ENCODE measurements at places on chromosomes 3 and 15. TPM values are rescaled to one million over a fixed set of nuclear protein-coding genes. Genes with fewer than 3 reads are reported as not detected.

Gene PLA2G4B
- 7.7 TPM for total RNA-seq

Gene STRA6
- 1.3 TPM for total RNA-seq

Gene HGD
- 0.49 TPM for total RNA-seq

Gene CLDN1
- not detected for total RNA-seq

Gene CLEC3B
- not detected for total RNA-seq

Gene MAP2K1
- total RNA-seq = 83.5 TPM

Gene RSL24D1
- 79.1 TPM for total RNA-seq

Gene ZDHHC3
- total RNA-seq = 54.9 TPM

Gene ERC2
- total RNA-seq = not detected

Gene ADCY5
- not detected for total RNA-seq

Gene GNAT1
- not detected for total RNA-seq

Gene FGF7
- total RNA-seq = not detected

DNA sequence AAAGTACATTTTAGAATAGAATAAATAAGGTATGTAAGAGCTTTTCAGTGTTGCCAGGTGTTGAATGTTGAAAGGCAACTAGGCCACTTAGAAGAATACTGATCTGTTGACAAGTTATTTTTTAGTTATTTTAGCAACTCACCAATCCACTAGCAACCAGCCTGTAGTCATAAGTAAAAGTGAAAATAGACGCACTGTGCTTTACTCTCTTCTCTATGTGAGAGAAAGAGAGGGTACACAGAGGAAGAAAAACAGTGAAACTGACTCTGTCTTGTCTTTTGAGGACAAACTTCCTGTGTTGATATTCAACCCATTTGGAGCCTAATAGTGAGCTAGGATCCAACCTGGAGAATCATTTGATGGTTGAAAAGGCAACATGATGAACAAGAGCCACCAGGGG lies 327.1 kb upstream of the GOLIM4 start:
- H3K4me3 ChIP-seq = no peak overlapping the region
- H3K4me1 ChIP-seq = no peaks in the 10 kb centered on the region
- no peak for DNase-seq
- no peak overlapping the region for H3K27ac ChIP-seq

DNA sequence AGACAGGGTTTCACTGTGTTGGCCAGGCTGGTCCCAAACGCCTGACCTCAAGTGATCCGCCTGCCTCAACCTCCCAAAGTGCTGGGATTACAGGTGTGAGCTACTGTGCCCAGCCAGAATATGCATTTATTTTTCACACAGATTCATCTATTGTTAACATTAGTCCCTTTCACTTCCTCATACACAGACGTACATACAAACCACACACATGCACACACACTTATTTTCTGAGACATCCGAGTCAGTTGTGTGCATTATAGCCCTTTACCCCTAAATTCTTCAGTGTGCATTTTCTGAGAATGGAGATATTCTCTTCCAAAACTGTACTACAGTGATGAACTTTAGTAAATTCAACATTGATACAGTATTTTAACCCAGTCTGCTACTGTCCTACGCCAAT lies 15.0 kb upstream of the MEX3B start:
- no peak for DNase-seq
- no peak overlapping the region for H3K27ac ChIP-seq
- no peaks in the 10 kb centered on the region for H3K4me1 ChIP-seq
- H3K36me3 ChIP-seq = no peaks in the 10 kb centered on the region
- H3K27me3 ChIP-seq = peaks cover 57% of the 10 kb centered on the region

DNA sequence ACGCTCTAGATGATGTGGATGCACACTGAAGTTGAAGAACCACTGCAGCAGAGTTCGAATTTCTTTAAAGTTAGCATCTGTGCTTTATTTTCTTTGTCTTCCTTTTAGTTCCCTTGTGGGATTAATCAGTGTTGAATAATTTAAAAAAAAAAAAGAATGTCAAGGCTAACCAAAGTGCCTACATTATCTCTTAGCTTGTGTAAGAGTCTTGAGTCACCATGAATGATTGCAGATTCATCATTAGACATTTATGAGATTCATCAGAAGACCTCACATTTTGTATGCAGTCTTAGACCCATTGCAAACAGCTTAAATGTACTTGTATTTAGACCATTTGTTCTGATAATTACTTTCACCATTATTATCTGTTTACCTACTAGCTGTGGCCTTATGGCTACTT lies 182.2 kb downstream of the FNDC3B start:
- H3K4me3 ChIP-seq = no peak overlapping the region
- DNase-seq = no peak
- H3K4me1 ChIP-seq = peaks cover 1% of the 10 kb centered on the region
- no peaks in the 10 kb centered on the region for H3K27me3 ChIP-seq
- no peaks in the 10 kb centered on the region for H3K36me3 ChIP-seq

DNA sequence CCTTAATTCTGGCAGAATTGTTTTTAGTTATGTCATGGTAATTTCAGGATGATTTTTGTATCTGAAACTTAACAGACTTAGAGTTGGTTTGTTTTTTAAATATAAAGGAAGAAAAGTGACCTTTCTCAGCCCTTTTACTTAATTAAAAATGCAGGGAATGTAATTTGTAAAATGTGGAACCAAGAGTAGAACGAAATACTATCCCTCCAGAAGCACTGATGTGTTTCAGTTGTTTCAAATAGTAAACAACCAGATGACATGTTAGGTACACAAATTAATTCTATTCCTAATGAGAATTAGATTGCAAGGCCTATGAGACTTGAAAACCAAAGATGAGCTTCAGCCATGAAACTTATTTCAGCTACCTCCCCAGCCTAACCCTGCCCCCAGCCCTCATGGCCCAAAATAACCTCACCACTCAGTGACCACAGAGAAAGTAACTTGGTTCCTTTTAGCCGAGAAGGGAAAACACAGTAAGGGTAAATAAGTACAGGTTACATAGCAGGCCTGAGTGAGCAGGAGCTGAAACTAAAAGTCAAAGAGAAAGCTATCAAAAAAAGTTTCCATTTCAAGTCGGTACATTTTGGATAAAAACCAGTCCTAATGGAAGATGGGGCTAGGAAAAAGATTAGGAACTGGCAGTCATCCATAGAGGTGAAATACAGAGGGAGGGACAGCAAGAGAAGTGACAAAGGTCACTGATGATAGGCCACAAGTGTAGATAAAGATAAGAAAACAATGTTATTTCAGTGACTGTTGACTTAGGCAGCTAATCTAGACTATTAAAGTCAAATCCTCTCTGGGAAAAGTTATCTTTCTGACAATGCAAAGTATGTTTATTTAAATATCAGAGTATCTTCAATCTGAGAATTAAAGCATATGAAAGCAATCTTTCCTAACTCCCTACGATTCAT lies 23.2 kb downstream of the SENP8 start:
- no peaks in the 10 kb centered on the region for H3K36me3 ChIP-seq
- no peak overlapping the region for H3K27ac ChIP-seq
- no peak overlapping the region for H3K4me3 ChIP-seq
- H3K4me1 ChIP-seq = peaks cover 9% of the 10 kb centered on the region
- H3K27me3 ChIP-seq = peaks cover 2% of the 10 kb centered on the region

GRCh38 chr15:27062951-27063350 lies 92.0 kb downstream of the GABRG3 start:
- no peaks in the 10 kb centered on the region for H3K27me3 ChIP-seq
- no peaks in the 10 kb centered on the region for H3K36me3 ChIP-seq
- H3K27ac ChIP-seq = no peak overlapping the region
- H3K4me3 ChIP-seq = no peak overlapping the region
- DNase-seq = no peak

DNA sequence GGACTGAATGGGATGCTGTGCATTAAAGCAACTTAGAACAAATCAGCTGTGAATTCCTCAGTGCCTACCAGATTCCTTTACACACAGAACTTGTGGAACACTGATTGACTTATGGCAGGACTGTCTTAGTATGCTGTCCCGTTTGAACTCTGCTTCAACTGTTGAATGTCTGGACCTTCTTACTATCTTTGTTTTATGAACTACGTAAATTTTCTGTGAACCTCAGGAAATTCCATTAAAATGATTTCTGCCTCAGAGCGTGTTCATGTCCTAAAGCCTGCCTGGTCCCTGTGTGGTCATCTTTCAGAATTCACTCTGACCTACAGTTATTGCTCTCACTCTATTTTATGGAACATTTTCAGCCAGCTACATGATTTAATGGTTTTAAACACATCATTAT lies 29.4 kb upstream of the FBN1 start:
- H3K4me1 ChIP-seq = no peaks in the 10 kb centered on the region
- no peak overlapping the region for H3K4me3 ChIP-seq
- DNase-seq = no peak
- no peak overlapping the region for H3K27ac ChIP-seq

DNA sequence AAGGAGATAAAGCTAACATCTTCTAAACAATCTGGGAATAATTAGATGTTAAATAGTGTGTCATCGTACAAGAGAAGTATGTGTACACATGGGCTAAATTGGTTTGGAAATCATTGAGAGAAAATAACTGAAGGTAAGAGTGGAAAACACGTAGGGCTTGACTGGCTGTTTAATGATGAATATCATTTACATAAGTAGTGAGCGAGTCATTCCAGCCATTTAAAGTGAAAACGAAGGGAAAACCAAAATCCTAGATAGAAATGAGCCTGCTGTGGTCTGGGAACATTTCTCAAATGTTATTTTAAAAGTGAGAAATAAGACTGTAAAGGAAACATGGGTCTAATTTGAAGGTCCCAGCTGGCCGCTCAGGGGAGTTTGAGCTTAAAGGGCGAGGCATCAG lies 41.9 kb upstream of the KCNMB2 start:
- no peaks in the 10 kb centered on the region for H3K4me1 ChIP-seq
- no peak overlapping the region for H3K27ac ChIP-seq

GRCh38 chr15:64586259-64586870 lies 126.0 kb downstream of the ZNF609 start:
- H3K4me1 ChIP-seq = peaks cover 31% of the 10 kb centered on the region
- no peak overlapping the region for H3K27ac ChIP-seq
- H3K4me3 ChIP-seq = no peak overlapping the region
- H3K36me3 ChIP-seq = peaks cover 18% of the 10 kb centered on the region
- H3K27me3 ChIP-seq = no peaks in the 10 kb centered on the region

DNA sequence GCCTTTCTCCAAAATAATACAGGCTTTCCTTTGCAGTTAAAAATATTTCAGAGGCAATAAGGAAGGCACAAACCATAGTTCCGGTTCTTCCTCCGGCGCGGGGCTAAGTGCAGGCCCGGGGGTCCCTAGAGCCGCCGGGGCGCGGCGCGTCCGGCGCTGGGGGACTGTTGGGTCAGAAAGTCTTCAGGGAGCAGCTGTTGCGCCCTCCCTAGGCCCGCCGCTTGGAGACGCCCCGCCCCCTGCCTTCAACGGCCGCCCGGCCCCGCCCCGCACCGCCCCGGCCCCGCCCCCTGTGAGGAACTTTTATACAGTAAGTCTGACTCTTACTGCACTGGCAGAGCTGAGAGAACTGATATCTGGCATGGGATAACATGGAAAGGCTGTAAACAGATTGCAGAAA lies 283.1 kb upstream of the ARL6 start:
- no peak overlapping the region for H3K27ac ChIP-seq
- H3K36me3 ChIP-seq = no peaks in the 10 kb centered on the region
- H3K4me1 ChIP-seq = no peaks in the 10 kb centered on the region
- DNase-seq = no peak

GRCh38 chr3:139310474-139310933 lies 33.3 kb upstream of the MRPS22 start:
- H3K27ac ChIP-seq = no peak overlapping the region
- no peak overlapping the region for H3K4me3 ChIP-seq
- peaks cover 10% of the 10 kb centered on the region for H3K27me3 ChIP-seq
- no peaks in the 10 kb centered on the region for H3K36me3 ChIP-seq

- H3K27me3 ChIP-seq = no peaks in the 10 kb centered on the region
- H3K4me3 ChIP-seq = no peak overlapping the region
- no peak for DNase-seq
- H3K4me1 ChIP-seq = no peaks in the 10 kb centered on the region
- no peak overlapping the region for H3K27ac ChIP-seq
These were observed 370.2 kb upstream of the ZNF385D start for GRCh38 chr3:22121068-22121701.

DNA sequence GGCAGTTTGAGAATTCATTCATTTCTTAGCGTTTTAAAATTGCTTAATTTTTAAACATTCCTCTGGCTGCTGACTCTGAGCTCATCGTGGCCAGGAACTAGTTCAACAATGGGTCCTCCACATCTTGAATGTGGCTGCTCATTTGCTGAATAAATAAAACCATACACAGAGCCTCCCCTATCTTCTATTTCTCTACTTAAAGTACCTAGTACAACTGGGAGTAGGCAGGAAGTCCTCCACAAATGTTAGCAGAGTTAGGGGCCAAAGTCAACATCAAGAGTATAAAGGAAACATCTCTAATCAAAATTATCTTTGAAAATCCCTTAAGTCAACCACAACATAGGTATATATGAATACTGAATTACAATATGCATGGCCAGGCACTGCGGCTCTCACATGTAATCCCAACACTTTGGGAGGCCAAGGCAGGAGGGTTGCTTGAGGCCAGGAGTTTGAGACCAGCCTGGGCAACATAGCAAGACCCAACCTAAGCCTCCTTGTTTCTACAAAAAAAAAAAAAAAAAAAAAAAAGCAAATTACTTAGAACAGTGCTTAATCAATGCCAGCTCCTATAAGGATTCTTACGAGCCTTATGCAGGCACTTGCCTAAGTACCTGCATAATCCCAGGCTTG lies 57.5 kb upstream of the LMOD3 start:
- H3K4me3 ChIP-seq = no peak overlapping the region
- H3K4me1 ChIP-seq = peaks cover 48% of the 10 kb centered on the region
- H3K36me3 ChIP-seq = peaks cover 80% of the 10 kb centered on the region
- DNase-seq = no peak

DNA sequence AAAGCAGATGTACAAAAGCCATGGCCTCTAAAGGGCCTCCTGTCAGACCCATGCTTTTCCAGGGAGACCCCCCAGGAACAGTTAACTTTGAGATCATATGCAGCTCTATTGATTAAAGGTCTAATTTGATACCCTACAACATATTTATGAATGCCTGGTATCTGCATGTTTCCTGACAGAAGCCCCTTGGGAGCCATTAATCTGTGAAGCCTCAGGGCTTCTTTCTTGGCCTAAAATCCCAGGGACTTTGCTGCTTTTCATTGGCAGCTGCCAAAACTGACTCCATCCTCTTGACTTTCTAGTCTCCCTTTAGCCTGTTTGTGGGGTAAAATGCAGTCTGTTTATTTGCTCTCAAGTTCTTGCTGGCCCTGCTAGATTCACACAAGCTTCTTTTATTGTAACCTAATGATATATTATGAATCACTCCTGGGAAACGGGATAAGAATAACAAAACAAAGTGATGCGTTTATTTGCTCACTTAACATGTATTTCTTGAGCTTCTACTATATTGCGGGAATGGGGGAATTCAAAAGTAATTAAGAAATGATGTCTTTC lies 257.0 kb downstream of the LSAMP start:
- H3K4me3 ChIP-seq = no peak overlapping the region
- no peaks in the 10 kb centered on the region for H3K4me1 ChIP-seq
- H3K27ac ChIP-seq = no peak overlapping the region
- DNase-seq = no peak
- no peaks in the 10 kb centered on the region for H3K36me3 ChIP-seq
- H3K27me3 ChIP-seq = no peaks in the 10 kb centered on the region

DNA sequence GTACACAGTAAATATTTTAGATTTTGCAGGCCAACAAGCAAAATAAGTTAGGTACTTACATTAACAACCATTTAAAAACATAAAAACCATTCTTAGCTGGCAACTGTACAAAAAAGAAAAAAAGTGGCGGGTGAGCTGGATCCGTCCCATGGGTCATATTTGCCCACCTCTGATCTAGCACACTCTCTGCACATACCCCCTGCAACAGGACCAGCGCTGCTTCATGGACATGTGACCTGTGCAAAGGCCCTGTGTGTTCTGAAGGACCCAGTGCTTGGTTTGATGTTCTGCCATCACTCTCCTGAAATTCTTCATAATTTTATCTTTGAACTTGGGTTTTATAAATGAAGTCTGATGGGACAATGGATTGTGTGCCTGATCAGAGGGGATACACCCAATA lies 72.5 kb upstream of the ACAN start:
- no peaks in the 10 kb centered on the region for H3K4me1 ChIP-seq
- H3K36me3 ChIP-seq = no peaks in the 10 kb centered on the region
- peaks cover 31% of the 10 kb centered on the region for H3K27me3 ChIP-seq
- DNase-seq = no peak
- no peak overlapping the region for H3K27ac ChIP-seq

Measured in activated CD8-positive, alpha-beta memory T cell treated with anti-CD3 and anti-CD28 coated beads, Interleukin-2, amount 10 ng/mL, durations not matched to agents 7 days and 5 days (primary cell).